Adipocyte (in vitro differentiated cells): ENCODE measurements at places on chromosomes 5 and 9.

DNA sequence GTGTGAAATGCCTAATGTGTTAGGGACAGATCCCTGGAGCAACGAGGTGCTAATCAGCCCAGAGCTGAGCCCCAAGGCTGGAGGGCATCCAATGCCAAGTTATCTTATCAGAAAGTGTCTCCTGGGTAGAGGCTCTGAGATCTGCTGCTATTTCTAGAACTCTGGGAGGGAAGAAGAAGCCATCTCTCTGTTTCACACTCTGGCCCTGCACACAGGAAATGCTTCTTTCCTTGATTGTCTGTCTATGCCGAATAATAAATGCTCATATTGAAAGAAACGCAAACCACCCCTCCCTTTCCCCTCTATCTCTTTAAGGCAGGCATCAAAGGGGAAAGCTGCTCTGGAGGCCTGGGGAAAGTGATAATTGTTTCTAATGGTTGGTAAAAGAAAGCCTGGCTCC lies 166.7 kb downstream of the PAPPA start:
- DNase-seq, result no peak

DNA sequence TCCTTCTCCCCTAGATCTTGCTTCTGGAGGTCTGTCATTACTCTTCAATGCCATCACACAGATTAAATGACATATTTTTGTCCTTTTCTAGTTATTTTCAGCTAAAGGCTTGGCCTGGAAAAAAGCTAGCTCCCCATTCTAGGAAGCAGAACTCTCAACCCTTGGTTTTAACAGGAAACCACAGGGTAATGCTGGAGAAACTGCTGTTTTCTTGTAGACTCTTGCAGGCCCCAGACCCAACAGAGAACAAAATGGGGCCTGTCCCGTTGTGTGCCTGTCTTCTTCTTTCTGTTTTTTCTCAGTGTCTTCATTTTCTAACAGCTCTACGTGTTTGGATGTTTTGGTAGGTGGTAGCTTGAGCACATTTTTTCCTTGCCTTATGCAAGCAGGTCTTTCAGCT lies 21.5 kb downstream of the DCANP1 start:
- no peak for DNase-seq

DNA sequence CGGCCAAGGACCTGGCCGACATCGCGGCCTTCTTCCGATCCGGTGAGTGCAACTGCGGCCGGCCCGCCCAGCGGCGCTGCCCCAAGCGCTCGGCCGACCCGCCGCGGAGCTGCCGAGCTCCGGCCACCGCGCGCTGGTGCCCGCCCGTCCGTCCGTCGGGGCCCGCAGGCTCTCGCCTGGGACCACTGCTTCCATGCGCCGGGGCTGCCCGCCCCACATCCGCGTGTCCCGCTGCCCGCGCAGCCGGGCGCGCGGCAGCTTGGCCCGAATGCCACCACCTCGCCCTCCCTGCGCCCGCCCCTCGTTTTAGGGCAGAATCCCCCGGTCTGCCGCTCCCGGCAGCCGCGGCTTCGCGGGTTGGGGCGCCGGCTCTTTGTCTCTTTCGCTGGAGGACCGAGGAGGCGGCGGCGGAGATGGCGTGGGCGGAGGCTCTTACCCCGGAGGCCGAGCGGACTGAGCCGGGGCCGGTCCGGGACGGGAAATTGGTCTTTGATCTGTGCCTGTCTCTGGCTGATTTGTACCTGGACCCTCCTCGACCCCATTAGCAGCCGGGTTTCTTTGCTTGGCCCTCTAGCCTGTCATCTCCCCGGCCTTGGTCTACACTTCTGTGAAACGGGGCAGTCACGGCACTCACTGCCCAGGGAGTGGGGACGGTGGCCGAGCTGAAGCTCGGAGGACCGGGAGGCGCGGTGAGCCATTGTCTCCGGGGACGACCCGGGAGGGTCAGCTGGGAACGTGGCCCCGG lies 871 bp downstream of the TRIO start:
- peak; percentile 70 for DNase-seq

GRCh38 chr5:138448481-138449398 lies 9.9 kb downstream of the REEP2 start:
- peak; percentile 47 for DNase-seq
